ENCODE measurements at places on chromosomes 2 and 18.

GRCh38 chr2:235471186-235471747 is 22.6 kb upstream of the AGAP1 start:
- no peak for DNase-seq
- no peaks in the 10 kb centered on the region for H3K4me1 ChIP-seq
- H3K36me3 ChIP-seq: no peaks in the 10 kb centered on the region
- no peak overlapping the region for H3K27ac ChIP-seq
- peaks cover 18% of the 10 kb centered on the region for H3K27me3 ChIP-seq

- H3K36me3 ChIP-seq: peaks cover 24% of the 10 kb centered on the region
- no peak for DNase-seq
- H3K27ac ChIP-seq: peak overlapping the region; percentile 93
- no peaks in the 10 kb centered on the region for H3K27me3 ChIP-seq
Measured at GRCh38 chr2:173963323-173963816, 1.8 kb downstream of the SP3 start.

- peaks cover 37% of the 10 kb centered on the region for H3K4me1 ChIP-seq
- no peak for DNase-seq
- no peaks in the 10 kb centered on the region for H3K27me3 ChIP-seq
- no peak overlapping the region for H3K4me3 ChIP-seq
Measured at GRCh38 chr2:163697429-163697828, 38.4 kb downstream of the FIGN start.

- no peak overlapping the region for H3K27ac ChIP-seq
- DNase-seq: no peak
- peaks cover 11% of the 10 kb centered on the region for H3K4me1 ChIP-seq
- peaks cover 28% of the 10 kb centered on the region for H3K27me3 ChIP-seq
Measured at GRCh38 chr2:103293742-103294077, 531.9 kb downstream of the TMEM182 start.

DNA sequence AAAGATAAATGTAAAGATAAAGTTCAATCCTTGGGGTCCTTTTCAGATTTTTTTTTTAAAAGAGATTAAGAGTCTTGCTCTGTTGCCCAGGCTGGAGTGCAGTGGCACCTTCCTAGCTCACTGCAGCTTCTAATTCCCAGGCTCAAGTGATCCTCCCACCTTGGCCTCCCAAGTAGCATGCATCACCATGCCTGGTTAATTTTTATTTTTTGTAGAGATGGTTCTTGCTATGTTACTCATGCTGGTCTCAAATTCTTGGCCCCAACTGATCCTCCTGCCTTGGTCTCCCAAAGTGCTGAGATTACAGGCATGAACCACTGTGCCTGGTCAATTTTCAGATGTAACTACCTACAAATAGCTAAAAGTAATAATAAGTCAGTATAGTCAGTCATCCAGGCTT is 21.1 kb downstream of the NFE2L2 start:
- no peaks in the 10 kb centered on the region for H3K27me3 ChIP-seq
- H3K36me3 ChIP-seq: peaks cover 5% of the 10 kb centered on the region
- H3K4me3 ChIP-seq: peak overlapping the region; percentile 47
- peak overlapping the region; percentile 98 for H3K27ac ChIP-seq
- DNase-seq: no peak

DNA sequence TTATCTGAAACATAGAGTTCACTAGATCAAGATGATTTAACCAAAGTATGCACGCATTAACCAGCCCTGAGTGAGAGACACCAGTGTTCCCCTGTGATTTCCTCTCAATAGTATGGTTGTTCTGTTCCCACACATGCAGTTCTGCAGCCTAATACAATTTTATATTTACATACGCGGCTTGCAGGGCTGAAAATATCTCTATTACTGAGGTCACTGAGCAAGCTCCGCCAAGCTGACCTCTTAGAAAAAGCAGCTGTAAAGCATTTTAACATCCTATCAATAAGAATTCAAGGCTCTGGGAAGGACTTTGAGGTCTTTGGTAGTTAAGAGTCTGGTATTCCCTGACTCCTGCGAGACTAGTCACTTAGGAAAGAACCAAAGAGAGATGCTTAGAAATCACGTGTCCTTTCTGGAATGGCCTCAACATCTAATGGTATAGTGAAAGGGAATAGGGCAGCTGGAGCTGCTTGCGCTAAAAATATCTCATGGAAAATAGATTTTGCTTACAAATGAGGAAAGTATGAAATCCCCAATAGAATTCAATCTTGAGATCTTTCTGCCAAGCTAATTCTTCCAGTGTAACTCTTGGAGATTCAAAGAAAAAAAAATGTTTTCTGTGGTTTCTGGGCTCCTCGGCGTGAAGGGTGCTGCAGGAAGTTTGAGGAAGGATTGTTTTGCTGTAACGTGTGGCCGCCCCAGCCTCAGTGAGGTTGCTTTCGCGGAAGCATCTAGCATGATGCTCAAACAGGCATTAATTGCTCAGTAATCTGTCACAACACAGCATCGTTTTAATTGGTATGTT is 59.2 kb downstream of the DOCK10 start:
- H3K27ac ChIP-seq: peak overlapping the region; percentile 75
- H3K27me3 ChIP-seq: peaks cover 7% of the 10 kb centered on the region
- no peak for DNase-seq
- peaks cover 14% of the 10 kb centered on the region for H3K4me1 ChIP-seq

DNA sequence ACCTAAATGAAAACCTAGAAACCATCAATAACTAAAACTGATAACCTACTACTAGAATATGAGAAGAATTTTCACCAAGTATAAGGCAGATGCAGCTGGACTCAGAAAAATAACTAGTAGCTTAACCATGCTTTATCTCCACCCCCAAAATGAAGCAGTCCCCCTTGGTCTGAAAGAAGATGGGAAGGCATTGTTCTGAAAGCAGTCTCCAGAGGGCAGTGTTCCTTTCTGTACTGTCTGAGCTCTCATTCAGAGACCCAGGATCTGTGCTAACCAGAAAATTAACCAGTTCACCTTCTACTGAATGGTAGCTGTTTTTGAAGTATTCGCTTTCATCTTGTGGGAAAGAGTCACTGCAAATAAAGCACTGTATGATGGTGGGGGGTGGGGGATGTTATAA is 273.0 kb downstream of the PDE11A start:
- H3K4me3 ChIP-seq: no peak overlapping the region
- DNase-seq: no peak
- H3K27ac ChIP-seq: no peak overlapping the region
